HEK293T (cell line): ENCODE measurements at places on chromosomes 2 and 18.

- DNase-seq, result no peak
Observed at GRCh38 chr2:100193291-100193710, 50.9 kb upstream of the AFF3 start.

DNA sequence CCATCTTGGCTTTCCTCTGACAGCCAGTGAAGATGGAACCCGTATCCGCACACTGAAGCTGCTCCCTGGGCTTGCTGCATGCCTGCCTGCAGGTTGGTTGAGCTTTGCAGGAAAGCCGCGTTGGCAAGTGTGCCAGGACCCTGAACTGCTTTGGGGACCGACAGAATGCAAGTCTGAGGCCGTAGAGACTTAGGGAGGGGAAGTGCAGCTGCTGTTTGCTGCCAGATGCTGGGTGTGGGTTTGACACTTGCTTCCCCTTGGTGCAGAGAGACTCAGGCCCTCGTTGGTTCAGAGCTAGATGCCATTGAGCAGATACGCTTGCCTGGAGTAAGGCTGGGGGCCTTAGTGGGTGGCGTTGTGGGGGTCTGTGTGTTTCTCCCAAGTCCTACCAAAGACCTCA is 13.1 kb upstream of the PHLPP1 start:
- no peak for DNase-seq

DNA sequence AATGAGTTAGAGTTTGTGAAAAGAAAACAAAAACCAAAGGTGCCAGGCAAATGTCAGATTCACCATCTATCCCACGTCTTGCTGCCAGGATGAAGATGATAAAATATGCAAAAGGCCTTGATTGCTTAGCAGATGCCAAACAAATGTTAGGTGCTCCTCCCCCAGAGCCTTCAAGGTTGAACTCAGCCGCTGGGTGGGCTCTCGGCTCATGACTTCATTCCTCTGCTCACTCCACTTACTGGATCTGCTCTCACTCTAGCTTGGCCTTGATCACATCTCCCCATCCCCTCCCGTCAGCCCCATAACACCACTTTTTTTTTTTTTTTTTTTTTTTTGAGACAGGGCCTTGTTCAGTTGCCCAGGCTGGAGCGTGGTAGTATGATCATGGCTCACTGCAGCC is 38.5 kb downstream of the SH2D6 start:
- no peak for DNase-seq

DNA sequence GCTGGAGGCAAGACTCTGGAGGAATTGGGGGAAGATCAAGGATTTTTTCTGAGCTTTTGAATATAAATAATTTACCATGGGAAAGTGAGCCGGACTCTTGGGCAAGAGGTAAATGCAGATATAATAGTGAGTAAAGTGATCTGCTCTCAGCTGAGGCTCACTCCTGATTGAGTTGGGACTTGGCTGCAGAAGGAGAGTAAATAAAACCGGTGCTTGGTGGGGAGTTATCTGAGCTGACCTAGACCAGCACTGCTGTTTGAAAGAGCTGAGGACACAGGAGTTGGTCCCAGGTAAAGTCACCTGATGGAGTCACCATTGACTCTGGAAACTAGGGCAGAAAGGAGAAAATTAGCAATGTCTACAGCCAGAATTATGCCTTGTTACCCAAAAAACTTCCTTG is 57.3 kb upstream of the LRPPRC start:
- no peak for DNase-seq

DNA sequence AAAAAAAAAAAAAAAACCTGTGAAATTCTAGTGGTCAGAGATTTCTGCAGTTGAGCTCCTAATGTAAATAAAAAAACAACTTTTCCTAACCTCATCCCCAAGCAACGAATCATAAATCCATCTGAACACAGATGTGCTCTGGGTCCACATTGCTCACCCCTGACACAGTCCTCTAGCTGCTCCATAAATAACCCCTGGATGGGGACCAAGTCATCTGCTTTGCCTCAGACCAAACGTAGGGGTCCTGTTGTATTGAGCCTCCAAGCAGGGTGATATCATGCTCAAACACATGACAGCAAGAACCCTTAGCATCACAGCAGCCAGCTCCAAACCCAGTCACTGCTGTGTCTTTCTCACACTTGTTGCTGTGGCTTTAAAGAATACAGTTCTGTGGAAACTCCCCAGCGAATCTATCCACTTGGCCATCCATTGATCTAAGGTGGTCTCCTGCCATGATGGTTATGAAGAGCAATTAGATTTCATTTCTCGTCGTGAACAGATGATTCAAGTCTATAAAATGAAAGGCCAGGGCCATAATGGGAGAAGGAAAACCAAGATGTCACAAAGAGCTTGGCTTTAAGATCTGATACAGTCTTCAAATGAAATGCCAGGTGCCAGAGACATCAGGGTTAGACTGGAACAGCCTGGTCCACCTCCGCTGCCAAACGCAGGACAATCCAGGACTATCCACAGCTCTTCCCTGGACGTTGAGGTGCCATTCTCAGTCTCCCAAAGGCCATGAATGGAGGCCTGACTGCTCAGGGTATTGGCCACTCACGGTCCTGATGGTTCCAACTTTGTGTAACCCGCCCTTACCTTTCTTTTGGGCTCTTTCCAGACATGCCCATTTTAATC is 39.0 kb downstream of the TBC1D8 start:
- DNase-seq, result no peak
